ENCODE measurements at places on chromosomes 5 and 9. TPM values are rescaled to one million over a fixed set of nuclear protein-coding genes. Genes with fewer than 3 reads are reported as not detected.

The PCDHA6 gene
- 0.21 TPM for polyA plus RNA-seq

The SAP30L gene
- 53.0 TPM for polyA plus RNA-seq

The CDC23 gene
- 54.8 TPM for polyA plus RNA-seq

The MLANA gene
- polyA plus RNA-seq, result 1.3 TPM

The LCN10 gene
- polyA plus RNA-seq, result 0.31 TPM

The SELENOP gene
- polyA plus RNA-seq, result 519 TPM

The GRXCR2 gene
- not detected for polyA plus RNA-seq

The IL3 gene
- not detected for polyA plus RNA-seq

The MATR3 gene
- polyA plus RNA-seq, result 656 TPM

The CATSPER3 gene
- 0.89 TPM for polyA plus RNA-seq

The TMEM38B gene
- 17.9 TPM for polyA plus RNA-seq

The CCDC171 gene
- polyA plus RNA-seq, result 7.7 TPM

The IFNA2 gene
- polyA plus RNA-seq, result not detected

The AUH gene
- polyA plus RNA-seq, result 28.4 TPM

The LMX1B gene
- 0.10 TPM for polyA plus RNA-seq

The FGF1 gene
- polyA plus RNA-seq, result 1.4 TPM

The PCDHB2 gene
- 5.7 TPM for polyA plus RNA-seq

The DBH gene
- 2.2 TPM for polyA plus RNA-seq

The CCL21 gene
- 106 TPM for polyA plus RNA-seq

The TMEFF1 gene
- polyA plus RNA-seq, result 2.0 TPM

The OLFML2A gene
- polyA plus RNA-seq, result 27.9 TPM

Measured in right lung (tissue), 10 donors.